ENCODE measurements at places on chromosomes 12 and 14.

DNA sequence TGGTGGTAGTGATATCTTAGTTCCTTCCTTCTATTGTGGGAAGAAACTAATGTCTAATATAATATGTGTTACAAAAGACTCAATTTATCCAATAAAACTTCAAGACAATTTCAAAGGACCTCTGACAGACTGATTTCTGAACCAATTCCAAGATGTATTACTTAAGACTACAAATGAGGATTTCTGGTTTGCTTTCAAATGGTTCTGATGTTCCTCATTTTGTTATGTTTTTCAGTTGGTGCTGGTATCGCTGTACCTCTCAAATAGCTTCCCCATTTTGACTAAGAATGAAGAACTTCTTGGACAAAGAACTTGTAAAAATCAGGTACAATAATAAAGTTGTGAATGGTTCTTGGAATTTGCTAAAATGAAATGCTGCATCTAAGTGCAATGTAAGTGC is 19.4 kb upstream of the MBIP start:
- no peak for DNase-seq

- DNase-seq, result no peak
These were observed 2.0 kb downstream of the ITPR2 start for GRCh38 chr12:26830783-26831551.

- DNase-seq, result no peak
These were observed 71.4 kb downstream of the BMP4 start for GRCh38 chr14:53885136-53885640.

DNA sequence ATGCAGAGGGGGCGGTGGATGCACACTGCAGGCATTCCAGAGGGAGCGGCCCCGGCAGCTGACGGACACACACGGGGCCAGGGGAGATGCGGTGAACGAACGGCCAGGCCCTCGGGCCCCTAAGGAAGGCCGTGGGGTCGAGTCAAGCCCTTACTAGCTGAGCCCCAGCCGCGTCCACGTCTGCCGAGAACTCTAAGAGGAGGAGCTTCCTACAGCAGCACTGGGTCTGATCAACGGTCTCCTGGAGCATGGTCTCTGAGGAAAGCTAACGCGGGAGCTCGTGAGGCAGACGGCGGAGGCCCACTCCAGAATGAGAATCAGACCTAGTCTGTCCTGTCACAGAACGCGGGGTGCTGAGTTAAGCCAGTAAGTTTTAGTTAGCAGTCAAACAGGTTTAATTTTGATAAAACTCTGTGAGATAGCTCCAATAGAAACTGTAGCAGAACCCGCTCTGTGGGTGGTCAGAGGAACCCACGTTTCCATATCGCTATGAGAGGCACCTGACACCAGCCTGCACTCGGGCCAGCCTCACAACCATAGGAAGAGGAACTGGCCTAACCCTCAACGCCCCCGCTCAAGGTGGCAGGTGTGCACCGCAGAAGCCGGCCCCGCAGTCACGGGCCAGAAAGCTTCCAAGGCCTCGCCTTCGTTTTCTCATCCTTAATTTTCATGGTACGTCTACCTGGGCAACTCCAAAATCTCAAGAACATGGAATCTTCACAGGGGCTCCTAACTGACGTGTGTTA is 55.5 kb downstream of the CDC42BPB start:
- no peak for DNase-seq

DNA sequence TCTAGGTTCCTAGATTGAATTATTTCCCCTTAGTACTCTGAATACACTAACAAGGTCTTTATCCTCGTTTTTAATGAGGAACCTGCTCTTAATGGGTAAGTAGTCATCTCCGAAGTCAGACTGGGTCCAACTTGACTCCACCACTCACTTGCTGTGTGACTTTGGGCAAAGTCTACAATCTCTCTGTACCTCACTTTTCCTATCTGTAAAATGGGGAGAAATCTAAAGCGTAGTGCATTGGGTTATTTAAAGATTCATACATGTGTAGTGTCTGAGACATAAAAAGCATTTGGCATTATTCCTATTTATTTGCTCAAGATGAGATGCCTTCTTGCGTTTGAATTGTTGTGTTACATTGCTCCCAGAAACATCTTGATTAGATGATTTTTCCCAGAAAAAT is 51.5 kb downstream of the GTF2A1 start:
- DNase-seq, result no peak

- DNase-seq, result no peak
These were observed 34.8 kb downstream of the BRAP start for GRCh38 chr12:111650912-111651311.

DNA sequence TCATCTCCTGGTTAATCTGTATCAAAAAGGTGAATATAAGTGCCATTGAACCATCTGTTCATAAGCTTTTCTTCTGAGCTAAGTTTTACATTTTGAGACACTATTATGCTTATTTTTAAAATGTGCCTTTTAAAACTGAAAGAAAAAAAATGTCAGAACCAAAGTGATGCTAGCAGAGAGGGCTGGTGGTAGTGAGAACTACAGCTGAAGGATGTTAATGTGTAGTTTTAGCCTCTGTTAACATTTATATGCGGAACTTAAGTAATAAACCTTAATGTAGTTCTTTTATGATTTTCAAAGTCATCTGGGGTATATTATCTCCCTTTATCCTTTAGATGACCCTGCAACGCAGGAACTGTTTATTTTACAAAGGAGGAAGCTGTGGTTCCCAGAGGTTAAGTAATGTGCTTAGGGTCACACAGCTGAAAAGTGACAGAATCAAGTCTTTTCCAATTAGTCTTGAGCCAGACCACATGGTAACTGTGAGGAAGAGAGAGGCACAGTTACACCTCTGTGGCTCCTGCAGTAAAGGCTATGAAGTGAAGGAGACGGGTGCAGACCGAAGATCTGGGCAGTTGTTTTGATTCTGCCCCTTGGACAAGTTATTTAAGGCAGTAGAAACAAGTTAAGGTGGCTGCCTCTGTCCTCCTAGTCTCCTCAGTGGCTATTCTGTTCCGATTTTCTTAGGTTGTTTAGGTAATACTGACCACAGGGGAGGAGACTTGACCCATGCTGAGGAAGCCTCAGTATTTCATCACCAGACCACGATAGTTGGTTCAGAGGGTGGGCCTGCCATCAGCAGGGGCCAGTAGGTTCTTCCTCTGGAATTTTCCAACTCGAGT is 23.9 kb downstream of the GNG2 start:
- no peak for DNase-seq

DNA sequence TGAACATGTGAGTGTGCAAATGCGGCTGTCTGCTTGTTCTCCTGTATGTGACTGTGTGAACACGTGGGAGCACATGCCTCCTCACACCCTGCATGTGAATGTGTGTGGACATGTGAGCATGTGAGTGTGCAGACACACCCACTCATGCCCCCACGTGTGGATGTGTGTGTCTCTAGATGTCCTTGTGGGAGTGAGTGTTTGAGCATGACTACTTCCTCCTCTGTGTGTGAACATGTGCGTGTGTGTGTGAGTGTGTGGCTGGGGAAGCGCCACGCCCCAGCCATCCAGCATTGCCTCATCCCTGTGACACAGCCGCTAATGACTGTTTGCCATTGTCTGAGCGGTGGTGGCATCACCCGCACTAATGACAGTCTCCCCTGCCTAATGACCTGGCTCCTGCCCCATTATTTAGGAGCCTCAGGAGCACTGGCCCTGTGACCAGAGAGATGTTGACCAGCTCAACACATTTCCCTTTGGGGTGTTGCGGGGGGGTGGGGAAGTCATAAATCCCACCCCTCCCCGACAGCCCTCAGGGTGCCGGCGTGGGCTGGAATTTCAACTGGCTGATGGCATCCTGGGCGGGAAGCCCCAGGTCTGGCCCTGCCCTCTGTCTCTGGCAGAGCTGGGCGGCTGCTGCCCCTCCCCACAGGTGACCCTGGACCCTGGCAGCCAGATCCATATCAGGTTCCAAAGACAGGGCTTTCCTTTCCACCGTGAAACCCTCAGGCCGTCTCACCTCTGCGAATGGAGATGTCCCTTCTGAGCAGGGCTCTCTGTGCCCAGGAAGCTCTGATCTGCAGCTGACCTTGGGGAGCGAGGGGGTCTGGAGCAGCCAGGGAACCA is 11.5 kb upstream of the KRT80 start:
- DNase-seq, result no peak

DNA sequence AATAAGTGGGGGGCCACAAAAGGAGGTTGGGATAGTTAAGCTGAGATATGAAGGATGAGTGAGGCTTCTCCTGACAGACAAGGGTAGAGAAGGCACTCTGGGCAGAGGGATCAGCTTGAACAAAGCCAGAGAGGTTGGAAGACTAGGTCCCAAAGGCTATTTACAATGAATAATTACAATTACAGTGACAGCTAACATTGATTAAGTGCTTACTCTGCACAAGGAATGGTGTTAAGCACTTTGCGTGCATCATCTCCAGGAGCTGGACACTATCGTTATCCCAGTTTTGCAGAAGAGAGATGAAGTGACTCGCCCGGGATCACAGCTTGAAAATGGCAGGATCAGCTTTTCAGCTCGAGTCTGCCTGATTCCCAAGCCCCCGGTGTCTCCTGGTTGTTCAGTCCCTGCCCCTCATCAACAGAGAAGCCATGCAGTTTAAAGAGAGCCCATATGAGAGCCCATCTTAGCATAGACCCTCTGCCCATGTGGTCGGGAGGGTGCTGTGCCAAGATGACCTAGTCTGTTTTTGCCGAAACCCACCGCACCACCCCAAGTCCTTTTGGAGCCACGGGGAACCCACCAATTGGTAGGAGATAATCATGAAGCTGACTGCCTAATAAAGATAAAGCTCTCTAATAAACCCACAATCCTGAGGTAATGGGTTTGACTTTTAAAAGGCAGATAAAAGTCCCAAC is 89.9 kb upstream of the HSPB8 start:
- DNase-seq, result no peak

GRCh38 chr14:69066396-69067171 is 86.3 kb downstream of the DCAF5 start:
- DNase-seq, result no peak

GRCh38 chr12:110640275-110641025 is 26.5 kb downstream of the TCTN1 start:
- DNase-seq, result no peak

- no peak for DNase-seq
These were observed 30.1 kb upstream of the FRMD6 start for GRCh38 chr14:51621654-51622053.

GRCh38 chr14:74621556-74621955 is 9.5 kb upstream of the LTBP2 start:
- no peak for DNase-seq

DNA sequence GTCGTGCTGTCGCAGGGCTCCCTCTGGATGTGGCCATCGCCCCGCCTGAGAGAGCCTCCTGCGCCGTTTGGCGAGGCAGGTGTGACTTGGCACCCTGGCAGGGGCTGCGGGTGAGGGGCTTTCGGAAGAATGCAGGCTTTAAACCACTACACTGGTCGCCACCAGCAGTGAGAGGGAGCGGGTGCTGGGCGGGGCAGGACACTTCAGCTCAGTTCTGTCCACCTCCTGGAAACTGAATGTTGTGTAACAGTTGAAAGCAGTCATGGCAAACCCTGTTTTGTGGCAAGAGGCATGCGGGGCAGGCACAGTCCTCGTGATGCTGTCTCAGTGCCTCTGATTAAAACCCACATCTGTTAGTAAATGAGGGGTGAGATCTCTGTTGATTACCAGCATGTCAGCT is 55.9 kb downstream of the AACS start:
- no peak for DNase-seq

DNA sequence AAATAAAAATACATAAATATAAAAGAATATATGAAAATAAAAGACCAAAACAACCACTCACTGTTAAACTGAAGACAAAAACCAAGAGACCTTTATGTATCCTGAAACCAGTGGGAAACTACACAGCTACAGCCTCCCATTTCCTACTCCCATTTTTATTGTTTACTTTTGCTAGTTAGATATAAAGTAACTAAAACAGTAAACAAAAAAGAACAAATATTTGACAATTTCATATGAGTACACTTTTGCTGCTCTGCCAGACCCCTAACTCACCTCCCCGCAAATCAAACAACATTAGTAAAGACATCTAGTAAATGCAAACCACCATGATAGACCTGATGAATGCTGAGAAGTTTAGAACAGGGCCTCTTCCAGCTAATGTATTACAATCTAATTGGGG is 97.1 kb downstream of the BCL2L14 start:
- no peak for DNase-seq

DNA sequence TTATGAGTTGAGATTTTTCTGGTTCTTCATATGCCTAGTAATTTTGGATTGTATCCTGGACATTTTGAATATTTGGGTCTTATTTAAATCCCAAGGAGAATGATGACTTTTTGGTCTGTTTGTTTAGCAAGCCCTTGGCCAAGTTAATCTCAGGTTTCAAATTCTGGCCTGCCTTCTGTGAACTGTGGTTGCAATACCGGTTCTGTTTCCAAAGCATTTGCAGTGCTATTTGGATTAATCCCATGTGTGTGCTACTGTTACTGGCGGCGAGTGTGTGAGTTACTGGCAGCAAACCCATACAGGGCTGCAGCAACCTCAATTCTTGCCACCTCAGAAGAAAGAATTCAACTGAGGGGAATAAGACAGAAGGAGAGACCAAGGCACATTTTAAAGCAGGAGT is 51.1 kb downstream of the TMEM260 start:
- no peak for DNase-seq

- DNase-seq, result no peak
These were observed 1.9 kb downstream of the SLC25A3 start for GRCh38 chr12:98595243-98595988.

DNA sequence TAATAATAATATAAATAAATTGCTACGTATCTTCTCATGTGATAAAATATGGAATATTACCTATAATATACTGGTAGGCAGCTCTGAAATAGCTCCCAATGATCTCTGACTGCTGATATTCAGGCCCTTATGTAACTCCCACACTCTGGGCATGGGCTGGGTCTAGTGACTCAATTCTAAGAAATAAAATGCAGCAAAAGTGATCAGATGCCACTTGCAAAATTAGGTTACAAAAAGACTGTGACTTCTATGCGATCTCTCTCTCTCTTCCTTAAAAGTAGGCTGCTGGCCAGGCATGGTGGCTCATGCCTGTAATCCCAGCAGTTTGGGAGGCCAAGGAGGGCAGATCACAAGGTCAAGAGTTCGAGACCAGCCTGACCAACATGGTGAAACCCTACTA is 10.3 kb upstream of the CACNB3 start:
- no peak for DNase-seq

- no peak for DNase-seq
These were observed 58.0 kb upstream of the GSC start for GRCh38 chr14:94827711-94828447.

DNA sequence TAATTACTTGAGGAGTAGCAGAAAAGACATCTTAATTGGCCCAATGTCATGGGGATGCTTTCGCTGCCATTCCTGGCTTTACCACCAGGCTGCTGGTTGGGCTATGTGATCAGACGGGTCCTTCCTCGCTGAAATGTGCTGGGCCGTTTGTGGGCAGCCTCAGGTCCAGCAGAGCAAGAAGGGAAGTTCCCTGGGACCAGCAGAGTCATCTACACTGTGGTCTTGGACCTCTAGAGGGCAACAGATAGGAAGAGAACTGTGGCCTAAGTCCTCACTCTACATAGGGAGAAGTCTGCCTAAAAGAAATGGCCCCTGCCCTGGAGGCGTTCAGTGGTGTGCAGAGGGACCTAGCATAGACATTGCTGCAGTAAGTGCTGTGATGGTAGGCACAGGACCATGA is 10.9 kb downstream of the EVL start:
- DNase-seq, result no peak

- no peak for DNase-seq
These were observed 41.0 kb upstream of the FOXJ2 start for GRCh38 chr12:7991535-7991934.

GRCh38 chr14:104788873-104789663 is 6.5 kb downstream of the AKT1 start:
- DNase-seq, result no peak
